ENCODE measurements at places on chromosomes 13 and 19.

DNA sequence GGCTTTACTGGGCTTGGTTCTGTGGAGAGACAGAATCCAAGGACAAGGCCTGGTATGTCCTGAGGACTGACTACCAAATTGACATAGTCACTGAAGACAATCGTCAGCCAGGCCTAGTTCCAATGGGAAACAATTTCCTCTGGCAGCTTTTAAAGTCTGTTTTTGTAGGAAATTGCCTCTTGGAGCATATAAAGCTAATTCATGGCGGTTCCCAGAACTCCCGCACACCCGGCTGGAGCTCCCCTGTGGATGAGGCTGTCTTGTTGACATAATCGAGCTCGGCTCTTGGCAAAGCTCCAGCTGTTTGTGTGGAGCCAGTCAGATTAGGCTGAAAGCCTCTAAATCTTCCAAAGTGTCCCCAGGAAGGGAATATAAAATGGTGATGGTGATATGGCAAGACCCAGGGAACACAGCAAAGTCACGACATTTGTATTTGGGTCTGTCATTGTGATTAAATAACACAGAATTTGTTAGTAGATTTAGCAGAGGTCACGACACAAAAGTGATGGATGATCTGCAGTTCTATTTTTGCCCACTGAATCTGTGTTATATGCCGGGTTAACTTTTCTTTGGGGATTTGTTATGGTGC lies 395.0 kb downstream of the PCDH9 start:
- no peak for DNase-seq

GRCh38 chr13:51083706-51084105 lies 27.4 kb downstream of the C13orf42 start:
- DNase-seq: no peak

GRCh38 chr13:41895478-41895877 lies 65.4 kb downstream of the VWA8 start:
- no peak for DNase-seq

- no peak for DNase-seq
Measured at GRCh38 chr19:13705928-13706447, 58.3 kb upstream of the MRI1 start.

DNA sequence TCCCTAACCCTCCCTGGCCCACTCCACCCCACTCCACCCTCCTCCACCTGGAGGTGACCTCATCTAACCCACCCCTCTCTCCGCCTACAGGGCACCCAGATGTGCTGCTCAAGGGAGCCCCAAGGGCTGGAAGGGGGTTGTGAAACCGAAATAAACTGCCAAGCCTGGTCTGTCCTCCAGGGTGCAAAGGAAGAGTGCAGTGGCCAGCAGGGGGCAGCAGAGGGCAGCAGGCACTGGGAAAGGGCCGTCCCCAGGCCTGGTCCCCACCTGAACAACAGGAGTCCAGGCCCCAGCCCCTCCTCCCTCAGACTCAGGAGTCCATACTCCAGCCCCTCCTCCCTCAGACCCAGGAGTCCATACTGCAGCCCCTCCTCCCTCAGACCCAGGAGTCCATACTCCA lies 8.4 kb upstream of the BCAM start:
- peak; percentile 84 for DNase-seq

Measured in T-helper 17 cell (primary cell).